Psoas muscle (tissue), 8 donors: ENCODE measurements at places on chromosomes 7 and 10. TPM values are rescaled to one million over a fixed set of nuclear protein-coding genes. Genes with fewer than 3 reads are reported as not detected.

DNA sequence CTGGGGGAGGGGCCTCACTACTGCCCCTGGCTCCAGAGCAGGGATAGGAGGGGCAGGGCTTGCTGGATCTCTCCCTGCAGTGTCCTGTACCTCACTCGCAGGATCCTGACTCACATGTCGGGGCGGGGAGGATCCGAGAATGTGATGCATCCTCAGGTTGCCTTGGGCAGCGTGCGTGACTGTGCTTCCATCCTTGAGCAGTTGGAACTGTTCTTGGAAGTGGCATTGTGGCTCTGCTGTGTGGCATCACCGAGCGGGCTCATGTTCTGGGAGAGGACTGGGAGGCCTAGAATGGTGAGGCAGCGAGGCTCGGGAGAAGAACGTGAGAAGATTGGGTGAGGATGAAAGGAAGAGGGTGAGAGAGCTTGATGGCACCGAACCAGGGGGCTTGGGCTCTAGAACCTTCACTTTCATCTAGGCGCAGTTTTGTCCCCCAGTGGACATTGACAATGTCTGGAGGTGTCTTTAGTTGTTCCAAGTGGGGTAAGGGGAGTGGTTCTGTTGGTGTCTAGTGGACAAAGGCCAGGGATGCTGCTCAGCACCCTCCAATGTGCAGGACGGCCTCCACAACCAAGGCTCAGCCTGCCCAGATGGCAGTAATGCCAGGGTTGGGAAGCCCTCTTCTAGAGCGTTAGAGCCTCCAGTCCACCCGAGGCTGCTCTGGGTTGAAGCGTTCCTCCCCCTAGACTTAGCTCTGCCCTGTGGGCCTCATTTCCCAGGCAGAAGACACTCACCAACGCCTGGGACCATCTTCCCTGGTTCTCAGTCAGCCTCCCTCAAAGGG lies 8.4 kb downstream of the RARRES2 start:
- DNase-seq = no peak

DNA sequence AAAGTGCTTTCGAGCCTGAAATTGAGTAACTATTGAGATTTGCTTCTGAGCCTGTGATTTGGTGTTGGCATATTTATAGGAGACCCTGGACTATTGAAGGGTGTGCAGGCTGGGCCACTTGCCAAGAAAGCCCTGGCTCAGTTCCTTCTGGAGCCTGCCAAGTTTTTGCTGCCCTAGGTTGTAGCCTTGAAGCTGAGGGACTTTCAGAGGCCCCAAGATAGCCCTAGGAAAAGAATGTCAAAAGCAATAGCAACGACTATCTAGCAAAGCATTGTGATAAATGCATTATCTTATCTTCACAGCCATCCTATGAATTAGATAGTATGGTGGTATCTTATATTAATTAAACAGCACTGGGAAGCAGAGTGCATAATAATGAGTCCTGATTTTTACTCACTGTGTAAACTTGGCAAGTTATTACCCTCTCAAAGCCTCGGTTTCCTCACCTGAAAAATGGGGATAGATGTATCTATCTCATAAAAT lies 473.7 kb upstream of the PODXL start:
- DNase-seq = peak; percentile 16

- DNase-seq = no peak
Measured at GRCh38 chr10:3248526-3249306, 76.1 kb upstream of the PITRM1 start.

DNA sequence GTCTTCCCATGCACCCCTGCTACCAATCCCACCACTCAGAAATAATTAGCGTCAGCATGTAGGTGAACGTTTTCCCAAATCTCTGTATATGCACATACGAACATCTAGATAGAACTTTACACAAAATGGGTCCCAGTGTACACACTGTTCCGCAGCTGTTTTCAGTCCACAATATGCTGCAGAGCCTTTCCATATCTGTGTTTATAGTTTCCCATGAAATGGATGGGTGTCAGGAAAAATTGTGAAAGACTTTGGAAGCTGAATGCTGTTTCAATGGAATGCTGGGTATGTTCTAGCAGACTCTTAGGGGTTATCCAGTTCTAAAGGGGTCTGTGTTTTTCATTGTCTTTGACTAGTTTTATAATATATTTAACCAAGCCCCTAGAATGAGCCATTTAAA lies 13.8 kb downstream of the GRK5 start:
- DNase-seq = no peak

GRCh38 chr7:105249216-105249615 lies 139.5 kb downstream of the SRPK2 start:
- no peak for DNase-seq

GRCh38 chr10:131689016-131689415 lies 211.8 kb upstream of the PPP2R2D start:
- no peak for DNase-seq

GRCh38 chr10:114499630-114500190 lies 95.4 kb upstream of the AFAP1L2 start:
- DNase-seq = no peak

DNA sequence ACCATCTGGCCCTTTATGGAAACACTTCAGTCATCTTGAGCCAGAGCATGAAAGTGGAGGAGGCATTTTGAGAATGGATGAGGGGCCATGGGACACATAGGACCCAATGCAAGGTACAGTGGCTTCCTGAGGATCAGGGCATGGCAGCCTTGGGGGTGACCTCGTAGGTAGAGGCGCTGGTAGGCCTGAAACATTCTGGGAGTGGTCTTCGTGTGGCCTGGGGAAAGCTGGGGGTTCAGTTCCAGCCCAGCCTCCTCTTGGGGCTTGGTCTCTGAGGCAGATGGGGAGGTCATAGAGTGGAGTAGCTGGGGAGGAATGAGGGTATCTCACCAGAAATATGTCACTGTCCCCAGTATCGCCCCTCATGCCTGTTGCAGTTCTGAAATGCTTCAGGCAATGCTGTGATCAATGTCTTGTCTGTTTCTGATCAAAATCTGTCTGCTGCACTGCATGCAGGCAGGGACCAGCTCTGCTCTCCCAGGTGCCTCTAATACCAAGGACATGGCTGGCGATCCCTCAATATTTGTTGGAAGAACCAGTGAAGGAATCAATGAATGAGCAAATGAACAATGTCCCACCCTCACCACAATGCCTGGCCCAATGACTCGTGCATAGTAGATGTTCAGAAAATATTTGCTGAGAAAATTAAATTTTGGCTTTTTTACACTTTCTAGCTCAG lies 90.9 kb downstream of the CHST15 start:
- no peak for DNase-seq

DNA sequence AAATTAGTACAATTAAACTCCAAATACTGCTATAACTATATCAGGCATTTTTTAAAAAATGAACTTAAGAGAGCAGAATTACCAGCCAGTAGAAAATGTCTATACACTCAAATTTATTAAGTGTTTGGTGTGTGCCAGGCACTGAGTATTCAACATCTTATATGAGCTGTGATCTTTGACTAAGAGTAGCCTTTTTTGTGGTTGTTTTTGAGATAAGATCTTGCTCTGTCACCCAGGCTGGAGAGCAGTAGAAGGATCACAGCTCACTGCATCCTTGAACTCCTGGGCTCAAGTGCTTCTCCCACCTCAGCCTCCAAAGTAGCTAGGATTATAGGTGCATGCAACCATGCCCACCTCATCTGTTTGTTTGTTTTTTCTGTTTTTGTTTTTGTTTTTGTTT lies 102.5 kb upstream of the CELF2 start:
- DNase-seq = no peak

GRCh38 chr7:77899516-77899915 lies 100.9 kb downstream of the PHTF2 start:
- no peak for DNase-seq

DNA sequence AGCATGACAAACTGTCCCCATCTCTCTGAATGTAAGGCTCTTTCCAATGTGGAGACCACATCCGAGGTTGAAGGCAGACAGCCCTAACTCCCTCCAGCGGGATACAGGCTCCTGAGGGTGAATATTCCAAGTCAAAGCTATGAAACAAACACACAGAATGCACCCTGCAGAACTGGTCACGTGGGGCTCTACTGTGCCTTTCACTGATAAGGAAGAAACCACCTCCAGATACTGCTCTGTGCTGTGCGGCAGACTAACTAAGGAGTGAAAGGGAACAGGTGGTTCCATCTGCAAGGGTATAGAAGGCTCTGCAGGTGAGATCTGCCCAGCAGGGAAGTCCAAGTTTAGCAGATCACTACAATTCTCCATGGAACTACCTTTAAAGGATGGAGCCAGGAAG lies 534.4 kb downstream of the KCNMA1 start:
- no peak for DNase-seq

- no peak for DNase-seq
Measured at GRCh38 chr10:119521443-119522204, 20.9 kb downstream of the RGS10 start.

DNA sequence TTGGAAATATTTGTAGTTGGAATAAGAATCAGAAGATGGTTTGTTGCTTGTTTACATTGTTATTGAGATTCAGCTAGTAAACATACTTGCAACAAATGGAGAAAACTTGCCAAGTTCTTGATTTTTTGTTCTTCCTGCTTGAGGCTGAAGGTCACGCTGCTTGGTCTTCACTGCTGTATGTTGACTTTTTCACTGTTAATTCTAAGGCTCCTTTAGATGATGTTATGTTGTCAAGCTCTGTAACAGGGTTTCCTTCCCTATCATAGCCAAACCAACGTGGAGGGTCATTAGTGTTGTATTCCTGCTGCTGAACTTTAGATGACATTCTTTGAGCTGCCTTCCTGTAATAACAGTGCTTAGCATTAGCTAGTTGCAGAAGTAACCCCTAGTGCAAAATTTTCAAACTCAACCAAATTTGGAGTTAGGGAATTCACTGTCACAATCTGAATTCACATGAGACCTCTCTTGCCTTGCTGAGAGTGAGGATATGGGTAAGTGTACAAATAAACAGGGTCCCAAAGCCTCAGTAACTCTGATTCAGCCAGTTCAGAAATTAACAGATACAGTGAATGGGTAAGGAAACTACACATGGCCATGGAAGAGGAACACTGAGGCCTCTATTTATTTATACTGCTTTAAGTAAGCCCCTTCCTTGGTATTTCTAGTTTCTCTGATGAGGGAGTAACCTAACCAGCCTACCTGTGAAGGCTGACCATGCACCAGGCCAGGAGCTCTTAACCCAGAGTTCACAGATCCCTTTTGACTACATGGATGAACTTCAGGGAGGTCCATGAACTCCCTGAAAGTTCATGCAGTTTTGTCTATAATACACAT lies 64.6 kb downstream of the FAM185A start:
- DNase-seq = no peak

DNA sequence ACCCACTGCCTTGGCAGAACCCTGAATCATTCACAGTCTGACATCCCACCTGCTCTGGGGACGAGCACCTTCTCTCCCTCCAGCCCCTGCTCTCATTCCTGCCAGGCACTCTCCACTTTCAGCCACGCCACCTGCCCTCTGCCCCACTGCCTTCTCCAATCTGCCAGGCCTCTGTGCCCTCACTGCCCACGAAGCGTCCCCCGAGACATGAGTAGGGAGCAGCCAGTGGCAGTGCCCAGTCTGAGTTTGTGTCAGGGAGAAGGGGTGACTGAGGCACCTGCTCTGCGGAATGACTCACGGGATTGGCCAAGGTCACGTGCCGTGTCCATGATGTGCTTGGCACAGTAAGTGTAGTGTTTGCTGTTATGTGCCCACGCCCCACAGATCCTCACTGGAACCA lies 215.2 kb upstream of the PPP2R2D start:
- no peak for DNase-seq

DNA sequence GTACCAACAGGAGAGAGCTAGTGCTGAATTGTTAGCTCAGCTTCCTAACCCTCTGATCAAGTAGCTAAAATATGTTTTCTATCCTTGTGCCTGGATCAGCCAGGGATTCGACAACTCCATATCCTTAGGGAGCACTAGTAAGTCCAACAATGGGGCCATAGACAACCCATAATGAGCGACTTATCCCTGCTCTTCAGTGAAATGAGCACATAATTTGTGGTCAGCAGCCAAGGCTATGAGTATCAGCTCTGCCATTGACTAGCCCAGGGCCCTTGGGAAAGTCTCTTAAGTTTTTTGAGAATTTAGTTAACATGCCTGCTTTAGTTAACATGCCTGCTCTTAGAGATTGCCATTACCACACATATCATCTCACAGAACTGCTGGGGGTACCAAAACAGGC lies 39.3 kb downstream of the COL1A2 start:
- DNase-seq = no peak

DNA sequence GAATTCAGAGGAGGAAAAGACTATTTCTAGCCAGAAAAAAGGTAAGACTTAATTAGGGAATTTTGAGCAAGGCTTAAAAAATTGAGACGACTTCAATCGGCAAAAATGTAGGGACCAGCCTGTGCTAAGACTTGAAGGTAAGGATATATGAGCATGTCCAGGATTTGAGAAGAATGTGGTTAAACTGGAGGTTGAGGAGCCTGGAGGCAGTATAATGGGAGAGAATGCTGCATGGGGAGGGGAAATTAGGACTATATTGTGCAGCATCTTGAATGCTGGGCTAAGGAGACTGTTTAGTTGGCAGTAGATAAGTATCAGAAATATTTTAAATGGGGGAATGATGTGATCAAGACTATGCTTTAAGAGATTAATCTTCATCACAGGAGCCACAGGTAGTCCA lies 53.1 kb upstream of the PCGF5 start:
- DNase-seq = no peak

GRCh38 chr7:38327637-38328036 lies 54.2 kb upstream of the TARP start:
- DNase-seq = no peak

DNA sequence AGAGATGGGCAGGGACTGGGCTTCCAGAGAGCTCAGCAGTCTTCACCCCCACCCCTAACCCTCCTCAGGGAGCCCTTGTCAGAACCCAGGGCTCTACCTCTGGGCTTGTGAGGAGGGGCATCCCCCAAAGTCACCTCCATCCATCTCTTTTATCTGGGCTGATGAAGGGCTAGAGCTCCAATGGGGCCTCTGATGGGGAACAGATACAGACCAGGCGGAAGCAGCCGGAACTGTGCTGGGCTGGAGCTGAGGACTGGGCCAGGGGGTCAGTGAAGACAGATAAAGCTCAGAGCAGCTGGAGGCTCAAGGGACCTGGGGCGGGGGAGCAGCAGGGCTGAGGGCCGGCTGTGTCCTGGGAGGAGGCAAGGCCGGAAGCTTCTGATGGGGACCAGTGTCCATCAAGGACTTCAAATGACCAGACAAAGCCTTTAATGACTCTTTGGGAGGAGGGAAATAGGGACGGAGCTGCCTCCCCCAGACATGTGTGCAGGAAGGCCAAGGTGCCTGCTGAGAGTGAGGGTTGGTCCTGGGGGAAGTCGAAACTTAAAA lies 10.2 kb downstream of the KAZALD1 start:
- DNase-seq = no peak

- DNase-seq = no peak
Measured at GRCh38 chr7:44327981-44328380, 2.6 kb upstream of the CAMK2B start.

- no peak for DNase-seq
Measured at GRCh38 chr7:122463631-122464030, 159.1 kb upstream of the FEZF1 start.

DNA sequence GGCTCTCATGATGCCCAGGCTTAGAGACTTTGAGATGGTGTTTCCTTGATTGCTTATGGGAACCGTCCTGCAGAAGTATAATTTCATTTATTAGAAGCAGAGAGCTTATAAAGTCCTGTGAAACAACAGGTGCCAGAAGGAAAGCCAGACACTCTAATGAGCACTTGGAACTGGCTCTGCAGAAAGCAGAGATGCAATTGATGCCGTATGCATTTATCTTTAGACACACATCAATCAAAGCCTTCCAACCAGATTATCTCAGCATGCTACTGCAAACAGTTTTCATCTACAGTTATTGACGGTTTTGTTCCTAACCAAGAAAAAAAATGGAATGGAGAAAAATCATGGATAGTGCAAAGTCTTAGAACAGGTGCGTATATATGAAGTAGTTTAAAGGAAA lies 371.7 kb upstream of the PRKCQ start:
- DNase-seq = no peak

The HPSE2 gene
- not detected for total RNA-seq

The LEP gene
- 0.15 TPM for total RNA-seq

The OR6V1 gene
- not detected for total RNA-seq

The OR6B1 gene
- not detected for total RNA-seq

The AEBP1 gene
- 11.9 TPM for total RNA-seq
